ENCODE measurements at places on chromosomes 4 and X. TPM values are rescaled to one million over a fixed set of nuclear protein-coding genes. Genes with fewer than 3 reads are reported as not detected.

VAMP7 gene
- 45.7 TPM for total RNA-seq

TRIM60 gene
- total RNA-seq: 0.32 TPM

GRCh38 chrX:65196758-65197360 lies 220.6 kb upstream of the ZC4H2 start:
- DNase-seq: no peak

GRCh38 chr4:23060776-23061175 lies 368.0 kb downstream of the GBA3 start:
- DNase-seq: no peak
